ENCODE measurements at places on chromosomes 2 and 18.

GRCh38 chr18:28541276-28541930 lies 364.5 kb upstream of the CDH2 start:
- DNase-seq = no peak

GRCh38 chr2:104091894-104092293 lies 762.0 kb upstream of the POU3F3 start:
- DNase-seq = no peak

GRCh38 chr18:4357579-4357978 lies 97.5 kb downstream of the DLGAP1 start:
- DNase-seq = no peak

GRCh38 chr2:100535855-100536254 lies 26.9 kb upstream of the PDCL3 start:
- no peak for DNase-seq

- DNase-seq = no peak
Measured at GRCh38 chr2:236762628-236763027, 193.0 kb downstream of the ACKR3 start.

DNA sequence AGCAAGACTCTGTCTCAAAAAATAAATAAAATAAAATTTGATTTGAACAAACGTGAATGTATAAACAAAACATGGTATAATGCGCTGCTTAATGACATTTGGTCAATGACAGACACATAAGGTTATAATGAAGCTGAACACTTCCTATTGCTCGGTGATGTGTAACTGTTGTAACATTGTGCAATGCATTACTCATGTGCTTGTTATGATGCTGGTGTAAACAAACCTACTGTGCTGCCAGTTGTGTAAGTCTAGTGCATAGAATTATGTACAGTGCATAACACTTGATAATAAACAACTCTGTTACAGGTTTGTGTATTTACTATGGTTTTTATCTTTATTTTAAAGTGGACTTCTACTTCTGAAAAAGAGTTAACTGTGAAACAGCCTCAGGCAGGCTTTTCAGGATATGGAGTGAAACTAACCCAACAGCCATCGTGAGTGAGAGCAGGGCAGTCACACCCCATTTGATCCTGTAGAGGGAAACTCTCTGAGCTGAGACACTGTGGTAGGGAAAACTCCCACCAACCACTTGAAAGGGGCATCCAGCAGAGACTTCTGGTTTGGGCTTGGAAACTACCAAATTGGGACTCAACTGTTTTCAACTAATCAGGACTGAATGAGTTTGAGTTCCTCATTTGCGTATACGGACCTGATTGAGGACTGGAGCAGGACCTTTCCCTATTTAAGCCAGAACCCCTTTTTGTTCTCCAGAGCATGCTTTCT lies 8.7 kb upstream of the RPRD1A start:
- DNase-seq = no peak

GRCh38 chr18:2958819-2959298 lies 54.1 kb downstream of the LPIN2 start:
- DNase-seq = no peak

DNA sequence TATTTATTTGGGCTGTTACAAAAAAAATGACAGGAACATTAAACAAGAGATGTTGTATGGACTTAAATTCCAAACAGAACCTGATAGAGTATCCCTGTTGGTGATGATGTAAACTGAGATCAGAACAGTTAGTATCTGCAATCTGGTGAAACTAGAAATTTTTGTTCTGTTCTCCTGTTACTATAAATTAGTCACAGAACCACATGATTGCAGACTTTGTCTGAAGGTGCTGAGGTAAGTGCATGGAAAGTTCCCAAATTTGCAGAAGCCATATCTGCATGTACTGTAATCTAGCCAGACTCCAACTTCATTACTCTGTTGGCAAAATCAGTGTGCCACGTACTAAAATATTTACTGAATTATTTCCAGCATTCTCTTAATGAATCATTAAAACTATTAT lies 516.3 kb upstream of the FSIP2 start:
- no peak for DNase-seq

DNA sequence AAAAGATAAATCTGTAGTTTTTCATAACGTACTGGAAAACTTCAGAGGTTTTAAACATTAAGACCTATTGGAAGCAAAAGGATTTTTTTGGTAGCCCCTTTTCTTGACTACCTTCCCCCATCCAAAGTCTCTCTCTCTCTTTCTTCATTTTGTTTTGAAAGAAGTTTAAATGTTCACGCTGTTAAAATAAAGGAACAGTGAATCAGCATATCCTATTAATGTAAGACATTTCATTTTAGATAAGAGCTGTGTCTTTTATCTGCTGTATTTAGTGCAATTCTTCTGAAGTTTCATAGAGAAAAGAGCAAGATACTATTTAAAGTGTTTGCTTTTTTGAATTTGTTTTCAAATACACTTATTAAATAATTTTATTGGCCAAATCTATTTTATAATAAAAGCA lies 205.5 kb upstream of the POU3F3 start:
- no peak for DNase-seq

DNA sequence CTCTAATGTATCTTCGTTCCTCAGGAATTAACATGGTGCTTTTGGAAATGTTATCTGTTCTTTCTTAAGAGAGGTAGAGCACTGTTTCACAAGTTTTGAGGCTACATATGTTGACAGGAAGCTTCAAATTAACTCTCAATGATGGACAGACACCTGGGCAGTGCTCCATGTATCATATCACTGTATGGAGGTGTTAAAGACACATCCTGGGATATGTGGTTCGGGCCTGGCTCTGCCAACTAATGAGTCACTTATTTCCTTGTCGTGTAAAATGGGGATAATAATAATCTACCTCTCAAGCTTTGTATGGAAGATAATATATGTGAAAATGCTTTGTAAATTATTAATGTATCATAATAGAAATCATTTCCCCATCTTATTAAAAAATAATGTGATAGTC lies 90.2 kb downstream of the PARD3B start:
- DNase-seq = no peak

GRCh38 chr2:8219631-8220355 lies 462.1 kb upstream of the ID2 start:
- no peak for DNase-seq
